ENCODE measurements at places on chromosomes 7 and 10. TPM values are rescaled to one million over a fixed set of nuclear protein-coding genes. Genes with fewer than 3 reads are reported as not detected.

CRYGN gene
- polyA plus RNA-seq: 4.4 TPM

GIMAP7 gene
- 13.2 TPM for polyA plus RNA-seq

SPDYE1 gene
- 2.9 TPM for polyA plus RNA-seq

ATOH7 gene
- 1.8 TPM for polyA plus RNA-seq

ZNF32 gene
- 66.0 TPM for polyA plus RNA-seq

CDHR1 gene
- polyA plus RNA-seq: 0.82 TPM

EPO gene
- polyA plus RNA-seq: 0.12 TPM

CCDC3 gene
- polyA plus RNA-seq: 15.0 TPM

MET gene
- 46.0 TPM for polyA plus RNA-seq

FRG2B gene
- polyA plus RNA-seq: not detected

SCIN gene
- polyA plus RNA-seq: 120 TPM

CREB5 gene
- polyA plus RNA-seq: 9.0 TPM

All from left renal cortex interstitium (tissue), 4 donors.